ENCODE measurements at places on chromosomes 7 and 10. TPM values are rescaled to one million over a fixed set of nuclear protein-coding genes. Genes with fewer than 3 reads are reported as not detected.

Gene INSYN2A
- 0.09 TPM for total RNA-seq

Gene UNCX
- total RNA-seq = not detected

Gene COX19
- total RNA-seq = 16.2 TPM

Gene KIF20B
- total RNA-seq = 43.4 TPM

Gene FAM221A
- 14.4 TPM for total RNA-seq

Gene MCM10
- 35.9 TPM for total RNA-seq

Gene AKR1B15
- not detected for total RNA-seq

Gene SPAM1
- total RNA-seq = 0.67 TPM

Gene IDI2
- total RNA-seq = not detected

Gene MEOX2
- total RNA-seq = not detected

GRCh38 chr10:132862485-132863420, 76.8 kb upstream of the NKX6-2 start:
- DNase-seq = peak; percentile 64
- no peaks in the 10 kb centered on the region for H3K36me3 ChIP-seq
- no peak overlapping the region for H3K27ac ChIP-seq
- no peaks in the 10 kb centered on the region for H3K27me3 ChIP-seq

- H3K4me1 ChIP-seq = no peaks in the 10 kb centered on the region
- no peak overlapping the region for H3K27ac ChIP-seq
- no peaks in the 10 kb centered on the region for H3K27me3 ChIP-seq
- no peak overlapping the region for H3K4me3 ChIP-seq
These were observed 69.6 kb downstream of the NRG3 start for GRCh38 chr10:81944609-81945008.

DNA sequence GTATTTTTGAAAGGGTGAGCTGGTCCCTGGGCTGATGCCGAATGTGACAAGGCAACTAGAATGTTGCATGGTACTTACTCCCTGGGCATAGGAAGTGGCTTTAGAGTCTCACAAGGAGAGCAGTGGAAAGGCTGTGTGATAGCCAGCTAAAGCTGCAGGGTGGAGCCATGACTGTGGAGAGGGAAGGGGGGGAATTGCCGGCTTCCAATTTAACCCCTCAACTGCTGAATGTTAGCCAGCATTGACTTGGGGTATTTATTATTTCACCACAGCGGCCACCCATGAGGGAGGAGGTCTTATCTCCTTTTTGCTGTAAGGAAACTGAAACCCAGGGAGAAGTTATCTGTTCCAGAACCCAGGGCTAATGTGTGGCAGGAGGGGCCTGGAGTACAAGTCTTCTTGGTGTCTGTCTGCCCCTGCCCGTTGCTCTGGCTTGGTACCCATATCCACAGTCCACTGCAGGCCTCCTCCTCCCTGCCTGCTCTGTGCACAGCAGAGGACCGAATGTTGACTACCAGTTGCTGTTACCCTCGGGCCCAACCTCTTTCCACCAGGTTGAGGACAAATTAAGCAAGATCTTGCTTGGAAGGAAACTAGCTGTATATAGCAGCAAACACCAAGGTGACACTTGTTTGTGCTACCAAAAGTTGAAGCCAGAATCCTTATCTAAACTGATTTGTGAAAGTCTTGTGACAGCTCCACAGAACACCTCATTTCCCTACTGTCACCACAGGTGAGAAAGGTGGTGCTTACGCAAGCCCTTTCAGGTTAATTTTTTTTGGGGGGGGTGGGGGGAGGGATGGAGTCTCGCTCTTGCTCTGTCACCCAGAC, 37.6 kb downstream of the WBP1L start:
- DNase-seq = peak; percentile 79
- H3K36me3 ChIP-seq = no peaks in the 10 kb centered on the region
- H3K27ac ChIP-seq = no peak overlapping the region

GRCh38 chr10:128078136-128078969, 47.9 kb downstream of the MKI67 start:
- H3K4me3 ChIP-seq = no peak overlapping the region
- DNase-seq = peak; percentile 91
- no peaks in the 10 kb centered on the region for H3K27me3 ChIP-seq

GRCh38 chr7:46713868-46714596, 793.0 kb upstream of the IGFBP3 start:
- H3K4me1 ChIP-seq = no peaks in the 10 kb centered on the region
- H3K36me3 ChIP-seq = no peaks in the 10 kb centered on the region
- H3K4me3 ChIP-seq = no peak overlapping the region
- H3K27me3 ChIP-seq = no peaks in the 10 kb centered on the region
- DNase-seq = no peak

DNA sequence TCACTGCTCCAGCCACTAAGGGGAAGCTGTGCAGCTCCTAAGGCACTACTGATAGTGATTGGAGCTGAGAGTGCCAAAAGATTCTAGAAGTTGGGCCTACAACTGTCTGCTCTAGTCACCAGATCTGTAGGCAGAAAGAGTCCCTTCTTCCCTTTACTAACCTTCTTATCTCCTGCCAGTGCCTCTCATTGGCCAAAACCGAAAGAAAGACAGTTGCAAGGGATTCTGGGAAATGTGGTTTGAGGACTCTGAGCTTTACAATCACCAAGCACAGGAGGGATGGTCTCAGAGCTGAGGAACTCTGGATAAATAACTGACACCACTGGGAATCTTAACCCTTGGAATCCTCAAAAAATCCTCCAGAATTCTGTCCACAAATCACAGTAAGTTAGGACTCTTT, 615.8 kb downstream of the CCSER2 start:
- no peak overlapping the region for H3K4me3 ChIP-seq
- H3K27me3 ChIP-seq = no peaks in the 10 kb centered on the region
- H3K4me1 ChIP-seq = no peaks in the 10 kb centered on the region
- no peak for DNase-seq

GRCh38 chr7:150967349-150967748, 10.8 kb downstream of the KCNH2 start:
- no peak for DNase-seq
- peaks cover 4% of the 10 kb centered on the region for H3K27me3 ChIP-seq
- H3K36me3 ChIP-seq = no peaks in the 10 kb centered on the region
- peaks cover 3% of the 10 kb centered on the region for H3K4me1 ChIP-seq

DNA sequence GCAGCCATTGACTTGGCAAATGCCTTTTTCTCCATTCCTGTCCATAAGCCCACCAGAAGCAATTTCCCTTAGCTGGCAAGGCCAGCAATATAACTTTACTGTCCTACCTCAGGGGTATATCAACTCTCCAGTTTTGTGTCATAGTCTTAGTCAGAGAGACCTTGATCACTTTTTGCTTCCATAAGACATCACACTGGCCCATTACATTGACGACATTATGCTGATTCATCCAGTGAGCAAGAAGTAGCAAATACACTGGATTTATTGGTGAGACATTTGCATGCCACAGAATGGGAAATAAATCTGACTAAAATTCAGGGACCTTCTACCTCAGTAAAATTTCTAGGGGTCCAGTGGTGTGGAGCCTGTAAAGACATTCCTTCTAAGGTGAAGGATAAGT, 649.7 kb upstream of the ANKRD30A start:
- no peak overlapping the region for H3K4me3 ChIP-seq
- no peak overlapping the region for H3K27ac ChIP-seq
- peaks cover 9% of the 10 kb centered on the region for H3K4me1 ChIP-seq
- H3K36me3 ChIP-seq = no peaks in the 10 kb centered on the region
- no peaks in the 10 kb centered on the region for H3K27me3 ChIP-seq

GRCh38 chr7:98943336-98943735, 65.0 kb downstream of the TRRAP start:
- no peak for DNase-seq
- no peak overlapping the region for H3K4me3 ChIP-seq
- H3K27ac ChIP-seq = no peak overlapping the region
- H3K36me3 ChIP-seq = peaks cover 89% of the 10 kb centered on the region
- H3K4me1 ChIP-seq = no peaks in the 10 kb centered on the region

GRCh38 chr10:124962421-124962820, 20.5 kb downstream of the ZRANB1 start:
- no peak overlapping the region for H3K27ac ChIP-seq
- peaks cover 25% of the 10 kb centered on the region for H3K36me3 ChIP-seq
- DNase-seq = no peak
- H3K4me1 ChIP-seq = no peaks in the 10 kb centered on the region
- no peak overlapping the region for H3K4me3 ChIP-seq

DNA sequence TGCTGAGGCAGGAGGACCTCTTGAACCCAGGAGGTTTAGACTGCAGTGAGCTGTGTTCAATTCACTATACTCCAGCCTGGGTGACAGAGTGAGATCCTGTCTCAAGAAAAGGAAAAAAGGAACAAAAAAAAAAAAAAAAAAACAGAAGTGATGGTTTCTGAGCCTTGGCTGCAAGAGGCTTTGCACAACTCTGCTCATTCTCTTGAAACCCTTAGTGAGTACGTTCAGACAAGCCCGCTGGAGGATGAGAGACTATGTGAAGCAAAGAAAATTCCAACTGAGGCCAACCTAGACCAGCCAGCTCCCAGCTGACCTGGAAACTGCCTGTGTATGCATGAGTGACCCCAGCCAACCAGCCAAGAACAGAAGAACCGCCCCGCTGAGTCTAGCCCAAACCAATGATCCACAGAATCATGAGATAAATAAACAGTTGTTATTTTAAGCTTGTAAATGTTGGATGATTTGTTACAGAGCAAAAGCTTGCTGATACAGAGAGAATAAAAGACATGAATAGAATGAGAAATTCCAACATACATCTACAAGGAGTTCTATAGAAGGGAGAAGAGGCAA, 50.6 kb upstream of the FZD9 start:
- H3K4me3 ChIP-seq = no peak overlapping the region
- no peaks in the 10 kb centered on the region for H3K4me1 ChIP-seq
- no peaks in the 10 kb centered on the region for H3K36me3 ChIP-seq
- H3K27ac ChIP-seq = no peak overlapping the region

DNA sequence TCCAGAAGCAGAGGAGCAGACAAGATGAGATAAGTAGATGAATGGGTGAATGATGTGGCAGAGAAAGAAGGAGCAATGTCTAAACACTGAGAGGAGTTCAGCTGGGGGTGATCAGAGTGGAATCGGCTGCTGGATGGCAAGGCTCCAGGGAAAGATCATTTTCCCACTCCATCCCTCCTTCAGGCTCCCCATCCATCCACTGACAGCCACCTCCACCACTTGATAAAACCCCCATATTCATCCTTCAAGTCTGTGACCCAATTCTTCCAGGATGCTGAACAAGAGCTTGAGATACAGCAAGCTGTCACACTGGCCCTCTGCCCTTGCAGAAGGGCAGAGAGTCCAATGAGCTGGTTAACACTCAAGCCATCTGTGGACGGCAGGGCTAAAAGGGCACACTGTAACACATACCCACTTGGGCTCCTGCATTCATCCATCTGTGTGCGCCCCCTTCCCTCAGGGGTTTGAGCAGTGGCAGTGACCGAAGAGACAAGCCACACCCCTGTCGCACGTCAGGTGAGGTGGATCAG, 30.8 kb upstream of the CACNB2 start:
- no peak overlapping the region for H3K27ac ChIP-seq
- DNase-seq = no peak
- no peaks in the 10 kb centered on the region for H3K4me1 ChIP-seq
- H3K4me3 ChIP-seq = no peak overlapping the region
- H3K36me3 ChIP-seq = no peaks in the 10 kb centered on the region

- H3K36me3 ChIP-seq = no peaks in the 10 kb centered on the region
- no peak overlapping the region for H3K4me3 ChIP-seq
- peak; percentile 90 for DNase-seq
- H3K4me1 ChIP-seq = no peaks in the 10 kb centered on the region
These were observed 163.0 kb upstream of the KLF14 start for GRCh38 chr7:130896898-130897514.

DNA sequence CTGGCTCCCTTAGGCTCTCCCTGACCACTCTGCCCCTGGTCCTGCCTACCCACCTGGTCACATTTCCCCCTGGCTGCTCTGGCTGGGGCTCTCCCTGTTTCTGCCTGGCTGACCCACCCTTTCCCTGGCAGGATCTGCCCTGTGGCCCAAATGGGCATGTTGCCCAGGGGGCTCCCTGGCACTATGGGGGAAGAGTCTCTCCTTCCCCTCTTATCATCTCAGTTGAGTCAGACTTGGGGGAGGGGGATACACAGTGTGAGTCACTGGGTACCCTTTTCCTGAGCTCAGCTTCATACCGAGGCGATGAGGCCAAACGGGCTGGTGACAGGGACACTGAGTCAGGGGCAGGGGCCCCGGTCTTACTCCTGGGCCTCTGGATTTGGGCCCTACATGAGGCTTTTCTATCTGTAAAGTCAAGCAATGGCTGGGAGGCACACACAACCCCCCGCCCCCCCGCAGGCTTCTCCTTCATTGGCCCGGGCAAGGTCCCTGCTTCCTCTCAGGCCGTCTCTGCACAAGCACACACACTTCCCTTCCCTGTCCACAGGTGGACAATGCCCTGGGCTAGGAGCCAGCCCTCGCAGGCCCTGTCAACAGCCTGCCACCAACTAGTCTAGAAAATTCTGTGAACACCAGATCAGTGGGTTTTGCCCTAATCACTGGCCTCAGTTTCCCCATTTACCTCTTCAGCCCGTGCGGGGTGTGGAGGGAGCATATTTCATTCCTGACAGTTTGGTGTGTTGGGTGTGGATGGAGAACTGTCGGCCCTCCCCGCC, 627 bp upstream of the FLNC start:
- H3K27ac ChIP-seq = no peak overlapping the region
- H3K36me3 ChIP-seq = no peaks in the 10 kb centered on the region
- no peak overlapping the region for H3K4me3 ChIP-seq
- H3K4me1 ChIP-seq = peaks cover 7% of the 10 kb centered on the region
- peaks cover 11% of the 10 kb centered on the region for H3K27me3 ChIP-seq

- no peak within 1 kb of the TSS for H3K4me3 ChIP-seq
- H3K36me3 ChIP-seq = no peaks in the 10 kb centered on the region
- peaks cover 14% of the 10 kb centered on the region for H3K4me1 ChIP-seq
- H3K27me3 ChIP-seq = no peaks in the 10 kb centered on the region
- H3K27ac ChIP-seq = no peak within 1 kb of the TSS
These were observed at the start of gene FXYD4 for GRCh38 chr10:43371418-43371817. TSS of gene FXYD4 (plus strand) at chr10:43371636. CDS start at chr10:43373747, 2,111 bp downstream.

DNA sequence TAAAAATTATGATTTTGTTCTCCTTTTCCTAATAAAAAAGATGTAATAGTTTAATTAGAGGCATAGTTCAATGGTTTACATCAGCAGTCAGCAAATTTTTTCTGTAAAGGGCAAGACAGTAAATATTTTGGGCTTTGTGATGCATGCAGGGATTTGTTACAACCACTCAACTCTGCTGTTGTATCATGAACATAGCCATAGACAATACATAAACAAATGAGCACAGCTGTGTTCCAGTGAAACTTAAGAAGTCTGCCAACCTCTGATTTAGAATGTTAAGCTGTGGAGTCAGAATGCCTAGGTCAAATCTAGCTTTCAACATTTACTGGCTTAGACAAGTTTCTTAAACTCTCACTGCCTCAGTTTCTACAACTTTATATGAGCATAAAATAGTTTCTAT, 31.6 kb downstream of the ASZ1 start:
- no peak overlapping the region for H3K27ac ChIP-seq
- no peaks in the 10 kb centered on the region for H3K36me3 ChIP-seq
- no peak for DNase-seq
